Stimulated activated CD8-positive, alpha-beta memory T cell treated with anti-CD3 and anti-CD28 coated beads, Interleukin-2, amount 100 ng/mL, for 1 hour (primary cell): ENCODE measurements at places on chromosomes 3 and 15.

- no peak for DNase-seq
These were observed 85.7 kb downstream of the CRYGS start for GRCh38 chr3:186458306-186459107.

DNA sequence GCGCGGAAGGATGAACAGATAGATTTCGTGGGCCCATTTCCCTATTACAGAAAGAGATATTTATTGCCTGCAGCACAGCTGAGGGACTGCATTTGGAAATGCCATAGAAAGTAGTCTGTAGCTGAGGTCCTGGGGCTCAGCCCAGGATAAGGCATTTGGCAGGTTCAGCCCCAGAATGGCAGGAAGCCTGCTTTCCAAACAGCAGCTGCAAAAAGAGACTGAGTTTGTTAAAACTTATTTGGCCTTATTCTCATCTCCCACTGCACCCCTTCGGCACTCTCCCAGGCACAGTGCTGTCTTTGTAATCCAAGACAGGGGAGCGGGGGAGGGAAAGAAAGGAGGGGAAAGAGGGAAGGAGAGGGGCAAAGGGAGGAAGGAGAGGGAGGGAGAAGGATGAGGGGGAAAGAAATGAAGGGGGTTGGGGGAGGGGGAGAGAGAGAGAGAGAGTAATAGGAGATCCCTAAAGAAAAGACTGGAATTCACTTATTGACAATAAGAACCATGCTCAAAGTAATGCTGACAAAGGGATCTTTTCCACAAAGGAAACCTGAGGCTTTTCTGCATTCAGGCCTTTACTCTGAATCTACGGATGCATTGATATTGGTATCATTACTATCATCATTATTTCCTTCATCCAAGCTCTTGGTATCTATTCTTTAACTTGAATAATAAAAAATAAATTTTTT is 94.0 kb upstream of the LRRN1 start:
- no peak for DNase-seq

DNA sequence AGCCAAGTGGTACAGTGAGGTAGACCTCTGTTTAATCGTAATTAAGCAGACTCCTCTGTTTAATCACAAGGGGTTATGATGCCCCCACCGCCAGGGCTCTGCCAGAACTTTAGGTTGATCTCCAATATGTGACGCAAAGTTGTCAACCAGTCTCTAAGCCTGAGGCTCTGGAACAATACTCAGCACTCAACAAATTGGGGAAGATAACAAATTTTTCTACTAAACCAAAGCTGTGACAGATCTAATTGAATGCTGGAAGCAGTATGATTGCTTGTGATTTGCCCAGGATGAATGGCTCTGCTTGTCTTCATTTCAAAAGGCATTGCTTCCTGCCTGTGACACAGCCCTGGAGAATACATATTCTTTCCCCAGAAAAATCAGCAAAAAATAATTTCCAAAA is 57.1 kb downstream of the SNTN start:
- no peak for DNase-seq

DNA sequence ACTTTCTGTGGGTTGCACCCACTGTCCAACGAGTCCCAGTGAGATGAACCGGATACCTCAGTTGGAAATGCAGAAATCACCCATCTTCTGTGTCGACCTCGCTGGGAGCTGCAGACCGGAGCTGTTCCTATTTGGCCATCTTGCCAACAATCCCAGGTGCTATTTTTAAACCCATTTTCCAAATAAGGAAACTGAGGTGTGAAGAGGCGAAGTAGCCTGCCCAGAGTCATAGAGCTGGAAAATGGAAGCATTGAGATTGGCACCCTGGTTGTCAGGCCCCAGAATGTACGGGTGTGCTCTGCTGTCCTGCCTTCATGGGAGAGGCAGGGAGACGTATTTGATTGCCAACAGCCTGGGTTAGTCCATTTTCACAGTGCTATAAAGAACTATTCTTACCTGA is 39.6 kb downstream of the TMEM266 start:
- no peak for DNase-seq

- no peak for DNase-seq
These were observed 1008.8 kb downstream of the ROBO2 start for GRCh38 chr3:78048698-78049097.

GRCh38 chr3:133367956-133368355 is 31.9 kb upstream of the BFSP2 start:
- DNase-seq = no peak

DNA sequence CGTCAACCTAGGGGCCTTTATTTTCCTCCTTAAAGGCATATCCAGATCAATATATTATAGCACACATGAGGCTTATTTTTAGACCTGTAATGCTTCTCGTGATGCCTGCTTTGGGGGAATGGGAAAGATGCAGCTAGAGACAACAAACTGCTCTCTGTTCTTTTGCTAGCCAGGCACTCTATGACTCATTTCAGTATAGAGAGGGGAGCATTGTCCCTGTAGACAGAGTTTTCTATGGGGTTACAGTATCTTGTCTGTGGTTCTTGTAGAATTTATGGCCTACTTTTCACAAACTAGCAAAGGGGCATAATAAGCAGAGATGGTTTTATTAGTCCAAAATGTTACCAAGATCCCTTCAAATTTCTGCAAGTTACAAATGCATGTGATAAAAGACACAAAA is 305.6 kb downstream of the LSAMP start:
- no peak for DNase-seq

DNA sequence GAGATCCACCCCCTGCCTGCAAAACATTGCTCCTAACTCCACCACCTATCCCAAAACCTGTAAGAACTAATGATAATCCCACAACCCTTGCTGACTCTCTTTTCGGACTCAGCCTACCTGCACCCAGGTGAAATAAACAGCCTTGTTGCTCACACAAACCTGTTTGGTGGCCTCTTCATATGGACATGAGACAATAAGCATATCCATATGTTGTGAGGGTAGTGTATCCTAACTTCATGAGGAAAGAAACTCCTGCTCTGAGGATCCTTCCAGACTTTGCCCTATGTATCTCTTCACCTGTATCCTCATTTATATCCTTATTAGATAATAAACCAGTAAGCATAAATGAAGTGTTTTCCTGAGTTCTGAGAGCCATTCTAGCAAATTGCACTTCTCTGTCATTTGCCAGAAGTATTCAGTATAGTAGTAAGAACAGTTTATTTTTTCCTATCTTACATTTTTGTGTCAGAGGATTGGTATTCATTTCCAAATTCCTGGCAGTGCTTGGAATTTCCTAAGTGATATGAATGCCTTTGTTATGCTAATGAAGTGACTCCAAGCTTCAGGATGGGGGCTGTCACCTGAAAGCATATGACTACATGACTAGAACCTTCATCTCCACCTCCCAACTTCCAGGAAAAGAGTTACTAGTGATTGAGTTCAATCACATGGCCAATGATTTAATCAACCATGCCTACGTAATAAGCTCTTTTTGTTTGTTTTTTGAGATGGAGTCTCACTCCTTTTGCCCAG is 30.2 kb downstream of the TTBK2 start:
- DNase-seq = no peak
